CD4-positive, alpha-beta memory T cell (primary cell): ENCODE measurements at places on chromosomes 2 and 18. TPM values are rescaled to one million over a fixed set of nuclear protein-coding genes. Genes with fewer than 3 reads are reported as not detected.

DNA sequence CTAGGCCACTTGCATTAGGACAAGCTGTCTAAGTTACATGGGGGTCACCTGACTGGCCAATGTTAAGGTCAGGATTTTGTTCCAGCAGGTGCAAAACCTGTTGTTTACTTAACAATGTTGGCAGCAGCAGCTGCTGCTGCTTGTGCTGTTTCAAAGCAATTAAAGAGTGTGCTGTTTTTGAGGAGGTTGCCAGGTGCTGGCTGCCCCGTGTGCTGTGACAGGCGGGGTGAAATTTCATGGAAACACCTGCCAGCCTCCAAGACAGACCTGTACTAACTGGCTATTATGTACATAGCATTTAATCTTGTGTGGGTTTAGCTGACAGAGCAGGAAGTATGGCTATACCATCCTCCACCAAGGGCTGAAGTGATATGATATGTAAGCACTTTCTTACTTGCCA is 224.9 kb downstream of the ASXL3 start:
- DNase-seq = no peak
- no peaks in the 10 kb centered on the region for H3K4me1 ChIP-seq
- H3K4me3 ChIP-seq = no peak overlapping the region
- no peaks in the 10 kb centered on the region for H3K27me3 ChIP-seq

GRCh38 chr2:67583185-67583584 is 186.1 kb downstream of the ETAA1 start:
- no peak for DNase-seq
- H3K4me1 ChIP-seq = no peaks in the 10 kb centered on the region
- no peaks in the 10 kb centered on the region for H3K36me3 ChIP-seq
- no peak overlapping the region for H3K27ac ChIP-seq

GRCh38 chr2:213787869-213788268 is 503.6 kb downstream of the SPAG16 start:
- H3K36me3 ChIP-seq = no peaks in the 10 kb centered on the region
- no peaks in the 10 kb centered on the region for H3K27me3 ChIP-seq
- no peak overlapping the region for H3K27ac ChIP-seq
- H3K4me1 ChIP-seq = no peaks in the 10 kb centered on the region

MEP1B gene
- not detected for total RNA-seq

C2orf68 gene
- total RNA-seq = 89.9 TPM

DNA sequence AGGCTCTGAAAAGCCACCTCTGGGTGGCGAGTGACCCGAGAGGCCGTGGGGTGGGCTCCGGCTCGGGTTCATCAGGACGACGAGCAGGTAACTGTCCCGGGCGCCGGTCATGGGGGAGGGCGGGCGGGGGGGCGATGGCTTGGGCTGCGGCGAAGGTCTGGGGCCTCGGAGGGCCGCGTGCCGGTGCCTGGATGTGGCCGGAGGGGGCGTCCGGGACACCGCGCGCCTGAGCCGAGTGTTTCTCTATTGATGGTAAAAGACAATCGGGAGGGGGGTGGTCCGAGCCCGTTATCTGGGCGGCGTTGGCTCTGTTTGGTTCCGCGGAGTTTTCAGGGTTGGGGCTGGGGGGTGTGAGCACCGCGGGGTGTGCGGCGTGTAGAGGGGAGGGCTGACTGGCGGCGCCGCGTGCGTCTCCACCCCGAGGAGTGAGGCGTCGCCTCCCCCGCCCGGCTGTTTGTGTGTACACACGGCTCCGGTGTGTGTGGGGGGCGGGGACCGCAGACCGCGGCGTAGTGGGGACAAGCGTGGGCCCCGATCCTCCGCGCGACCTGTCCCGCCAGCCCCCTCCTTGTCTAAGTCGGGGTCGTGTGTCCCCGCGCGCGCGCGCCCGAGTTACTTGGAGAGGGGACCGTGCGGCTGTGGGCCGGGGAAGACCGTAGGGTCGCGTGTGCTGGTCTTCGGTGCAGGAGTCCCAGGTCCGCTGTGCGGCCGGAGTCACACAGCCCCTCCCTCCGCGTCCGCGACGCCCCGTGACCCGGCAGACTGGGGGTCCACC is 1.6 kb downstream of the CTIF start:
- H3K27ac ChIP-seq = no peak overlapping the region
- H3K27me3 ChIP-seq = no peaks in the 10 kb centered on the region
- H3K36me3 ChIP-seq = no peaks in the 10 kb centered on the region
- DNase-seq = peak; percentile 42

DNA sequence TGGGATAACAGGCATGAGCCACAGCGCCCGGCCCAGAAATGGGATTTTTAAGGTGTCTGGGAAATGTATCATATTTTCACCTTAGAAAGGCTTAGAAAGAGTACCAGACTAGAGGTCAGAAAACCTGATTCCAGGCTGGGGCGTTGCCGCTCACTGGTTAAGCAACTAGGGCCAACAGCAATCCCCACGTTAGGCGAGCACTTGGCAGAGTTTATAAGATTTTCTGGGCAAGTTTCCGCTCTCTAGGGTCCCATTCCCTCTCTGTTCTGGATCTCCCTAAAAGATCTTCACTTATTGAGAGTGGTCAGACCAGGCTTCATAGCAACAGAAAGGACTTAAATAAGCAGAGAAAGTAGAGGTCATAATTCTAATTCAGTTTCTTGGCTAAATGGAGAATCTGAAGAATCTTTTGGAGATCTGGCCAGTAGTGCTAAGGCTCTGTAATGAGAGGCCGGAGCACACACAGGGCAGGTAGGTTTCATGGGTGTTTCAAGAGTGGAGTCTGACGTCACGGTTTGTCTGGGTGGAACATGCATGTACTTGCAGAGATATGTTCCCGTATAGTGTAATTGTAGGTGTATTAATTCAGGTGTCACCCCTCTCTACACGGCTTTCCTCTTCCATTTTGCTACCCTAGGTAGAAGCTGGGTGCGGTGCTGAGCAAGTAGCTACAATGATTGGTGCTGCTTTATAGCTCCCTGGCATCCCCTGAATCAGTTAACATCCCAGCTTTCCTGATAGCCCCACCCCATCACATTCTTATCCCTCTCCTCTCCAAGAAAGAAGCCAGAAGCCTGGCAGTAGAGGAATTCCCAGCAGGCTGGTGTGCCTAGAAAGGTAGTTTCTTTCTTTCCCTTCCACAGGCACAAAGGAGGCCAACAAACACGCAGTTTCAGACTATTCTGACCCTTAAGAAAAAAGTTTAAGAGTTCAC is 4.4 kb upstream of the SMAD7 start:
- H3K4me1 ChIP-seq = peaks cover 28% of the 10 kb centered on the region
- no peaks in the 10 kb centered on the region for H3K36me3 ChIP-seq
- no peak overlapping the region for H3K27ac ChIP-seq
- DNase-seq = no peak
- no peaks in the 10 kb centered on the region for H3K27me3 ChIP-seq

GRCh38 chr2:171317492-171318125 is 116.2 kb downstream of the METTL8 start:
- peaks cover 43% of the 10 kb centered on the region for H3K4me1 ChIP-seq
- no peaks in the 10 kb centered on the region for H3K27me3 ChIP-seq
- no peak overlapping the region for H3K4me3 ChIP-seq
- no peak overlapping the region for H3K27ac ChIP-seq
- no peak for DNase-seq
- H3K36me3 ChIP-seq = no peaks in the 10 kb centered on the region

DNA sequence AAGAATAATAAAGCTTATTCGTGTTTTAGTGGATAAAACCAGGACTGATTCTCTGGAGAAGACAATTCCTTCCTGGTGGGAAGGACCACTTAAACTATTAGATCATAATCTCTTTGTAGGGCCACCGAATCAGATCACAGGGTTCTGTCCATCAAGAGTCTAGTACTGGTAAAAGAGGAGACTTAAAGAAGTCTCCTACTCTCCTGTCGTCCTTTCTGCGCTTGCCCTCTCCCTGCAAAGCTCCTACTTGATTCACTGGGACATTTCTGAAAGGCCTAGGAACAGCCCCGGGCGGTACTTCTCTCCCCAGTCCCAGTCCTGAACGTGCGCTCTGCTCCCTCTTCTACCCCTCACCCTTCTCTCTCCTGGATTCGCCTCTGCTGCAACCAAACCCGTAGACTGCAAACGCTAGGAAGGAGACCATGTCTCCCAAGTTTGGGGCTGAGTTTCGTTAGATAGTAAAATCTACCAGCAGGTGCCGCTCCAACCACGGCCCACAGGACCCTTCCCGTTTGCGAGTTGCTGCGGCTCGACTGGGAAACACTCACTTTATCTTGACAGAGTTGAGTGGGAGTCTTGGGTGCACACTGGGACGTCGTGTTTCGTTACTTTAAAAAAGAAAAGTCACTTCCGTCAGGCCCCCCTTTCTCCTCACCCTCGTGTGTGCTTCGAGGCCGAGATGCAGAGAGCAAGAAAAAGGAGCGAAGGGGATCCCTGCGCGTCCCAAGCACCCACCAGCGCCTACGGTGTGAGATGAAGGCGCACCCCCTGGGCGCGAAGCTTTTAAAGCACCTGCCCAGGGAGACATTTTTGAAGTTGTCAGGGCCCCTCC is 923 bp downstream of the FIGLA start:
- H3K4me3 ChIP-seq = no peak overlapping the region
- DNase-seq = peak; percentile 37
- H3K36me3 ChIP-seq = no peaks in the 10 kb centered on the region
- peaks cover 7% of the 10 kb centered on the region for H3K4me1 ChIP-seq

IL1RL2 gene
- 0.23 TPM for total RNA-seq

GRCh38 chr2:78699696-78700095 is 325.8 kb upstream of the REG3G start:
- H3K4me1 ChIP-seq = no peaks in the 10 kb centered on the region
- no peaks in the 10 kb centered on the region for H3K27me3 ChIP-seq
- DNase-seq = no peak
- no peak overlapping the region for H3K4me3 ChIP-seq
- no peaks in the 10 kb centered on the region for H3K36me3 ChIP-seq
- no peak overlapping the region for H3K27ac ChIP-seq

AMER3 gene
- not detected for total RNA-seq

GRCh38 chr18:35519148-35519899 is 21.6 kb upstream of the INO80C start:
- DNase-seq = no peak
- H3K27me3 ChIP-seq = no peaks in the 10 kb centered on the region
- H3K4me1 ChIP-seq = no peaks in the 10 kb centered on the region
- no peak overlapping the region for H3K27ac ChIP-seq
- no peak overlapping the region for H3K4me3 ChIP-seq
- no peaks in the 10 kb centered on the region for H3K36me3 ChIP-seq

SERPINB12 gene
- not detected for total RNA-seq

DNA sequence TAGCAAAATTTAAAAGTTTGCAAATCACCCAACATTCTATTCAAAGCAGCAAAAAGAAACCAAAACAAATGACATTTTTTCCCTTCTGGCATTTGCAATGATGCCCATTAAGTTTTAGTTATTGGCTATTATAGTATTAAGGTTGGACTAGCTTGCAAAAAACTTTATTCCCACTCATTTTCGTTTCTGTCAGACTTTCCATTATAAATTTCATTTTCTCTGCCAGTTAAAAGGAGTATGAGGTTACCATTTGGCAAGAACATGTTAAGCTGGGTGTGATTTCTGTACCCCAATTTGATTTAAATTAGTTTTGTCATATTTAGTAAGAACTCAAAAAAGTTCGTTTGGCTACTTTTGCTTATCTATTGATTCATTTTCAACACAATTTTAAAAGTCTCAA is 187.9 kb downstream of the TCF4 start:
- no peaks in the 10 kb centered on the region for H3K4me1 ChIP-seq
- H3K36me3 ChIP-seq = no peaks in the 10 kb centered on the region
- no peak for DNase-seq
- H3K4me3 ChIP-seq = no peak overlapping the region

- H3K36me3 ChIP-seq = no peaks in the 10 kb centered on the region
- H3K4me3 ChIP-seq = no peak overlapping the region
- no peak overlapping the region for H3K27ac ChIP-seq
- H3K27me3 ChIP-seq = no peaks in the 10 kb centered on the region
Measured at GRCh38 chr2:164655336-164655735, 34.1 kb upstream of the GRB14 start.

GRCh38 chr2:86249579-86250391 is 50.5 kb downstream of the MRPL35 start:
- no peak for DNase-seq
- no peaks in the 10 kb centered on the region for H3K36me3 ChIP-seq
- no peak overlapping the region for H3K27ac ChIP-seq
- no peak overlapping the region for H3K4me3 ChIP-seq

GRCh38 chr2:174682578-174683391 is 81.5 kb downstream of the CHRNA1 start:
- peak; percentile 75 for DNase-seq
- H3K27me3 ChIP-seq = no peaks in the 10 kb centered on the region
- H3K4me1 ChIP-seq = peaks cover 48% of the 10 kb centered on the region
- peak overlapping the region; percentile 49 for H3K4me3 ChIP-seq
- no peaks in the 10 kb centered on the region for H3K36me3 ChIP-seq

GPAT2 gene
- total RNA-seq = 2.9 TPM

DNA sequence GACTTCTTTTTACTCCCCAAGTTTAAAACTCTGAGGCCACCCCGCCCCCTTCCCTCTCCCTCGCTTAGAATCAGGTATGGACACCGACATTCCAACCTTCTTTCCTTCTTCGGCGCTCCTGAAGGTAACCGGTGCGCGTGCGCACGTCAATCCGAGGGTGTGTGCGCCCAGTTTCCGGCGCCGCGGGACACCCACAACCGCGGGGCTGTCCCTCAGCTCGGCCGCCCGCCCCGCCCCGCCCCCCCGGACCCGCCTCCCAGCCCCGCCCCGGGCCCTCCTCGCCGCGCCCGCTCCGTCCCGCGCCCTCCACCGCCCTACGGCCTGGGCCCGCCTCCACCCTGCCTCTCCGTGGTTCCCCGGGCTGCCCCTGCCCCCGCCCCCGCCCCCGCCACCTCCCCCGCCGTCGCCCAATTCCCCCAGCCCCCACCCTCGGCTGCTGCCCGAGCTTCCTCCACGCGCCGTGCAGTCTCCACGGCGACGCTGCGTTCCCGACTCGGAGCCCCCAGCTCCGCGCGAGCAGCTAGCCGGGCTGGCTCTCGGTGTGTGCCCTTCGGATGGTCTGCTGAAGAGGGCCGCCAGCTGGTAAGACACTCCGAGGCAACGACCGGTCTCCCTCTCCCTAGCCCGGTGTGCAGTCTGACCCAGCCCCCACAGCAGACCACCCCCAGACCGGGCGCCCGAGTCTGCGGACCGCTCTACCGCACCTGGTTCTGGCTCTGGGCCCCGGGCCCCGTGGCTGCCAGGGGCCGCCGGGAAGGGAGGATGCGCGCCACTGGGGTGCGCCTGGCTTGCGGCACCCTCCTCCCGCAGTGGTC is 635 bp downstream of the ERICH2 start:
- no peak overlapping the region for H3K27ac ChIP-seq
- H3K4me3 ChIP-seq = peak overlapping the region; percentile 63
- H3K4me1 ChIP-seq = peaks cover 11% of the 10 kb centered on the region
- no peaks in the 10 kb centered on the region for H3K27me3 ChIP-seq
- DNase-seq = peak; percentile 71
- no peaks in the 10 kb centered on the region for H3K36me3 ChIP-seq

DNA sequence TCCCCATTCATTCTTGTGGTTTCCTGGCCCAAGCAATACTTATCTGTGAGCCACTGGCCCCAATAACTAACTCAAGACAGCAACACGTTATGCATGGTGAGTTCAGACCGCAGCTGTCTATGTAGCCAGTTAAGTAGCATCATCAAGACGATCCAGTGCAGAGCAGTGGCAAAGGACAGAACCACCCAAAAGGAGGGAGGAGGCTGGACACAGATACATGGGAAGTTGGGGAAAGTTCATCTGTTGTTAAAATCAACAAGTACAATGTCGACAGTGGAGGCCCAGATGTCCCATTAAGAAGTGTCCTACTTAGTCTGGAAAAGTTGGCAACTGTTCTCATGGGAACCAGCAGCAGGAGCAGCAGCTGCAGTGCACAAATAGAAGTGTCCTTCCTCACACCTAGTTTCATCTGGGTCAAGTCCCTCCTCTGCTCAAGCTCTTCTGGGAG is 106.9 kb upstream of the THOC1 start:
- no peaks in the 10 kb centered on the region for H3K36me3 ChIP-seq
- no peaks in the 10 kb centered on the region for H3K4me1 ChIP-seq
- no peaks in the 10 kb centered on the region for H3K27me3 ChIP-seq
